NCI-H1417 (cell line): ENCODE measurements at places on chromosomes 1 and 21.
A peak's percentile ranks its signal among the peaks of the same experiment; 100 is the strongest.

GRCh38 chr1:210373628-210373877 is 44.9 kb downstream of the HHAT start:
- no peak for DNase-seq

DNA sequence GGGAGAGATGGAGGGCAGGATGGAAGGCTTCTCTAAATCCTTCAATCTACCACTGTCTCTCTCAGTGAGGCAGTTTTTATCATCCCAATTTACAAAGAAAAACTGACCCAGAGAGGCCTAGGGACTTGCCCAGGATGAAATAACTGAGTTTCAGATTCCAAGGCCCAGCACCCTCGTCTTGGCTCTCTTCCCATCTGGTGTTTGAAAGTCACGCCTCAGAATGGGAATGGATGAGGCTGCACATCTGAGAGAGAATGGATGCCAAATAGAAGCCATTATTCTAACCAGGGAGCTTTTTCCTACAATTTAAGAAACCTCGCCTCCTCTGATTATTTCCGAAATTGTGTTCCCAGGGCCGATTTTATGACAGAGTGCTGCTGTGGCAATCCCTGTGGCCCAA is 10.6 kb upstream of the KCNN3 start:
- no peak for DNase-seq

- DNase-seq: peak; percentile 68
Observed at GRCh38 chr1:205434738-205435137, 12.9 kb upstream of the LEMD1 start.

- peak; percentile 61 for DNase-seq
Observed at GRCh38 chr1:36594023-36594422, 111.3 kb upstream of the CSF3R start.

DNA sequence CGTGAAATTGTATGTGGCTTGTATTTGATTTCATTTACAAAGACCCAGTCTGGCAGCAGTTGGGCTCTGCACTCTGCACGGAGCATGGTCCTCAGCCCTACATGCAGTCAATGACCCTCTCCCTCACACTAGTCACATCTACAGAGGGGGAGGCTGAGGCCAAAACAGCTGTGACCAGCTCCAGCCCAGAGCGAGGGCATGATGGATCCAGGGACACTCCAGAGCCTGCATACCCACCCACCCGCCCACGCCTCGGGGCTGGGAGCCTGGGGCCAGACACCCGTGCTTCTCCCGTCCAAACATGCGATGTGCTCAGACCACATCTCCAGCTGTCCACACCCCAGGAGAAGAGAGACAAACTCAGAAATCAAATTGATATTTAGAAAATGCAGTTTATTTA is 14.0 kb upstream of the PRDM16 start:
- DNase-seq: no peak

DNA sequence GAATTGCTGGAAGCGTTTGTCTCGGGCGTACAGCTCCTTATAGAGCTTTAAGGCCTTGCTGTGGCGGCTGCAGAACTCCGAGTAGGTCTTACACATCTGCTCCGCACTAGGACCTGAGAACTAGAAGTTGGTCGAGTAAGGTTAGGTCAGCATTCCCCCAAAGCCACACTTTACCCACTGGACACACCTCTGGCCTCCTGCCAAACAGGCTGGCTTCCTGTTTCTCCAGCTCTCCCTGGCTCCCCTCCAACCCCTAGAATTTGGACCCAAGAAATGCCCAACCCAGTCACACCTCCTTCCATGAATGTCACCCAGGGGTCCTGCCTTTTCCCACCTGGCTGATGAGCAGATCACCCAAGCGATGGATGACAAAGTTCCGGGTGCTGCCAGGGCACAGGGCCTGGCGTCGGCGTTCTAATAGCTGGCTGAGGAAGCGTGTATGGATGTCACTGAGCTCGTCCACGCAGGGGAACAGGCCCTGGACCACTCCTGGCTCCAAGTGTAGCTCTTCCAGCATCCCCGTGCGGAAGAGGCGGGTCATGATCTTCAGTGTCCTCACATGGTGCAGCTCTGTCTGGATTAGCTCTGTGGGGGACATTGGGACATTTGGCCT is 15.6 kb downstream of the ARHGEF2 start:
- no peak for DNase-seq

GRCh38 chr1:22275626-22276395 is 132.9 kb upstream of the WNT4 start:
- DNase-seq: peak; percentile 12

GRCh38 chr1:114368560-114369255 is 142.3 kb downstream of the TRIM33 start:
- no peak for DNase-seq

DNA sequence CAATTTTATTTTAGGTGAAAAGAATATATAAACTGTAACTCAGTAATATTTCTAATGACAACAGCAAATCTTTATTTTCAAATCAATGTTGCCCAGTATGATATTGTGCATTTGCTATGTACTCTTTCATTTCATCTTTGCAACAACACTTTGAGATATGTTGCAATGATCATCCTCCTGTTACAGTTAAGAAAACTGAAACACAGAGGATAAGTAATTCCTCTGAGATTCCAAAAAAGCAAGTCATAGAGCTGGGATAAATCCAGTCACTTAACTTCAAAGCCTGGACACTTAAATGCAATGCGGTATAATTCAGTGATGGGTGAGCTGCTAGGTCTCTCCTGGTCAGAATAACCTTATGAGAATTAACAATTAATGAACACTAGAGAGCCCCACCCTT is 48.6 kb upstream of the EXO1 start:
- no peak for DNase-seq

DNA sequence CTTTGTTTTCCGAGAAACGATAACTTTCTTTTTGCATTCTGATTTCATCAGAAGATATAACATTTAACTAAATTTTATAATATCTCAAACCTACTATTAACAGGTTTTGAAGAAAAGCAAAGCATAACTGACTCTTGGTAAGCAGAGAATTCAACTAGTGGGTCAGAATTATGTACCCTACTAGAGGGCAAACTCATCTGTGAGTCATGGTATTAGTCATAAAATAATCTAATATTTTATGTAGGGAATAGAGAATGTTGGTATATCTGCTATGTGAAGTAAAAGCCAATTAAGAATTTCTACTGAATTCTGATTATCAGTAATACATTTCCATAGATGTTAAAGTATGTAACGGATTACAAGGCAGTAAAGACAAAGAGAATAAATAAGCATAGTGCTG is 56.8 kb downstream of the USP1 start:
- DNase-seq: no peak

DNA sequence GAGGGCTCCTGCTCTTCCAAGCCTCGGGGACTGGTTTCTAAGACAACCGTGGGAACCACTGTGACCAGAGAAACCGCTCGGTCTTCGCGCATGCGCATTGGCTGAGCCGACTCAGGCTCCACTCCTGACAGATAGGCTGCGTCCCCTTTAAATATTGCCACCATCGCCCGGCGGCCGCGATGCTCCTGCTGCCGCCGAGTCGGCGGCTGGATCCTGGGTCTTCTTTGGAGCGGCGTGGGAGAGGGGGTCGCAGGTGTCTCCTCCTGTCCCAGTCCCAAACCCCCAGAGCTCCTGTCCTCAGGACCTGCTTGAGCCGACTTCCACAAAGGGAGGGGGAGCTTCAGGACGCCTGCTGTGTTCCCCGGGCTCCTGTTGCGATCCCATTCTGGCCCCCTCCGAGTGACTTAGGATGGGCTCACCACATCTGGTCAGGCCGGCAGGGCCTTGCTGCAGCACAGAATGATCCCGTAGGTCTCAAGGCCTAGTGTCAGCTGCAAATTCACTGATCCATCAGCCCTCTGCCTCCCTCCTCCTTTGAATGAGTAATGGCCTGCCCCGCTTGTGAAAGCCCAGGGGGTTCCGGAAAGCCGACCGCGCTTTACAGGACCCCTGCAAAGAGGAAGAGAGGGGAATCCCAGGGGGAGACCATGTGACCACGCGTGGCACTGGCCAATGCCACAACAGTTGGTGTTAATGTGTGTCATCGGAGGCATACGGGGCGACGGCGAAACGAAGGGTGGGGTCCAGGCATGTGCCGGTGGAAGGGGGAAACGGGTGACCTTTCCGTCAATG is 683.2 kb upstream of the TPTE start:
- no peak for DNase-seq

- no peak for DNase-seq
Observed at GRCh38 chr1:229106526-229107125, 164.3 kb upstream of the RAB4A start.

DNA sequence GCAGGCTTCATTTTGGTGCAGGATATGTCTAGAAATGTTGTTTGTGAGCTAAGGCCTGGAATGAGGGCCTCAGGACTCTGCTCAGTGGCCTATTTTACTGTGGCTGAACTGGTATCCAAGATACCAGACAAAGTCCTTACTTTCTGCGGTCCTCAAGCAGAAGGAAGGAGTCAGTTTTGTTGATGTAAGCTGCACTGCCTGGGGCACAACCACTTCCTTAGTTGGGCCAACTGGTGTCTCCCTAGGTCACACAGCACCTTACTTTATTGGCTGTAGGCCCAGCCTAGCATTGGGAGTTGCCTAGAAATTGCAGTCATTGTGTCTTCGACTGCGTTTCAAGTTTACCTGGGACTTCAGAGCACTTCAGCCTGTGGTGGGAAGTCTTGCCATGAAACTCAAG is 1322.7 kb downstream of the AMY1C start:
- no peak for DNase-seq

GRCh38 chr21:39096754-39097153 is 86.5 kb downstream of the PSMG1 start:
- DNase-seq: no peak

DNA sequence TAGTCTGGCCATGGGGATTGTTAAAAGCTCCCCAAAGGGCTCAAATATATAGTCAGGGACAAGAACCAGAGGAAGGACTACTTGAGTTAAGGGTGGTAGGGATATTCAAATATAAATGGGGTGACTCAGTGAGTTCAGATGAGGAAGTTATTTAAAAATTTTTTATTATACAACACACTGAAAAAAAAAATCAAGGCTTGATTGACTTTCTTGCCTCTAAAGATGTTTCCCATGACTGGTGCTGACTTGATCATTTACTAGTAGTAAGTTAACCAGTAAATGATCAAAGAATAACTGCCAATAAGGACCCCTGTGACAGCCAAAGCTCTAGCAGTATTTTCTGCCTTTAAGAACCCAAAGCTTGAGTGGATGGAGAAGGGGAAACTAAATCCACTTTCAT is 357.6 kb upstream of the NR5A2 start:
- DNase-seq: no peak

- DNase-seq: peak; percentile 70
Observed at GRCh38 chr1:10679496-10680220, 116.8 kb downstream of the CASZ1 start.

DNA sequence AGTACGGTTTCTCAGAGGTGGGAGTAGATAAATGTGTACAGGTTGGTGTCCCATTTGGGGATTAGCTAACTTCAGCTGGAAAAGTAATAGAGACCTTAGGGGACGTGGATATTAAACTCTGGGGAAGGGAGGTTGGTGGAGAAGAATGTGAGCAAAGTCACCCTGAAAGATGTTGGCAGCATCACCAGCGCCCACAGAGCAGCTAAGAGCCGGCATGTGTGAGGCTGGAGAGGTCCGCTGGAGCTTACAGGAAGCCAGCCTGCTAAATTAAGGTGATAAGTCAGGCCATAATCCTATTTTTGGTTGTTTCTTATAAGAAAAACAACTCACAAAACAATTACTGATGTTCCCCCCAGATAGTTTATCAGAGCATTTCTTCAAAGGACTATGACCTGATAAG is 12.2 kb downstream of the PTGFRN start:
- DNase-seq: no peak

DNA sequence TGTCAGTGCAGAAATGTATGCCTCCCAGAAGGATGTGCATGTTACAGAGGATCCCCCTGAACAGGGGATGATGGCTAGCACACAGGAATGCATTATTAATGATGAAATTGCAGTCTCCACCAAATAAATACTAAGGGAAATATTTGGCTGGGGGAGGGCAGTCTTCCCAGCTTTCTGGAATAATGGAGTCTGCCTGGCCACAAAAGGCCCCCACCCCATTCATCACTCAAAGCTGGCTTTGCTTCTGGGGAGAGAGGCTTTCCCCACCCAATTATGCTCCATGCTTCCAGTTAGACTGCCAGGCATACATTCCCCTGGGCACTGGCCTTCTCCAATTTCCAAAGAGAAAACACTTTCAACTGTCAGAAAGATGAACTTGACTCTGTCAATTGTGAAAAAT is 302.7 kb downstream of the SIPA1L2 start:
- DNase-seq: peak; percentile 60
